ENCODE measurements at places on chromosomes 4 and X. TPM values are rescaled to one million over a fixed set of nuclear protein-coding genes. Genes with fewer than 3 reads are reported as not detected.

The GPR173 gene
- 3.5 TPM for polyA plus RNA-seq

The UGT2B15 gene
- 94.3 TPM for polyA plus RNA-seq

The TRPC3 gene
- not detected for polyA plus RNA-seq

- no peaks in the 10 kb centered on the region for H3K27me3 ChIP-seq
- DNase-seq, result no peak
- no peaks in the 10 kb centered on the region for H3K36me3 ChIP-seq
Observed at GRCh38 chr4:180261346-180261745, 1981.9 kb upstream of the TENM3 start.

DNA sequence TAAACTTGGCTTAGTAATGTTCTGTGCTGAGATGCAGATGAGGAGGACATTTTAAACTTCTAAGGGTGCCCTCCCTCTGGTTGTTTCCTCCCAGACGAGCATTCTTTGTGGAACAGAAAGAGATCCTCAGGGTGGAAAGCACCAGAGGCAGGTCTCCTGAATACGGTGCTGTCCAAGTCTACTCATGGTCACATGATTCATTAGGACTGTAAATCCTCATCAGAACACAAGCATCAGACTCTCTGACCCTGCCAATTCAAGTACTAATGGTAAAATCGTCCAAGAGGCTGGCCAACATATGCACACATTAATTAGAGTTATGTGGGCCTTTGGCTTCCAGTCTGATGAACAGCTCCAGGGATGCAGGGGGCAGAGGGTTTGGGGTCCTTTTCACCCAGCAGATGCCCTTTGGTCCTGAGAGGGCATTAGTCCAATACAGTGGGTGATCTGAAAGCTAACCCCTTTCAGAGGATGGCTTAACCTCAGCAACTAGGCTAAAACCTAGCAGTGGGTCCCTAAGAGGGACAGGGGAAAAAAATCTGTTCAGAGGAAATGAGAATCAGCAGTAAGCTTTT is 18.2 kb downstream of the HAND2 start:
- H3K4me1 ChIP-seq, result no peaks in the 10 kb centered on the region
- no peak for DNase-seq
- no peaks in the 10 kb centered on the region for H3K36me3 ChIP-seq

The SMIM31 gene
- 16.7 TPM for polyA plus RNA-seq

The GPR34 gene
- 0.45 TPM for polyA plus RNA-seq

GRCh38 chr4:153728660-153729059 is 31.2 kb downstream of the RNF175 start:
- no peaks in the 10 kb centered on the region for H3K4me1 ChIP-seq
- H3K4me3 ChIP-seq, result no peak overlapping the region
- DNase-seq, result no peak
- no peaks in the 10 kb centered on the region for H3K36me3 ChIP-seq
- H3K27me3 ChIP-seq, result no peaks in the 10 kb centered on the region
- H3K27ac ChIP-seq, result no peak overlapping the region

GRCh38 chrX:97705936-97706335 is 822.2 kb downstream of the RPA4 start:
- H3K4me3 ChIP-seq, result no peak overlapping the region
- H3K4me1 ChIP-seq, result no peaks in the 10 kb centered on the region
- DNase-seq, result no peak

DNA sequence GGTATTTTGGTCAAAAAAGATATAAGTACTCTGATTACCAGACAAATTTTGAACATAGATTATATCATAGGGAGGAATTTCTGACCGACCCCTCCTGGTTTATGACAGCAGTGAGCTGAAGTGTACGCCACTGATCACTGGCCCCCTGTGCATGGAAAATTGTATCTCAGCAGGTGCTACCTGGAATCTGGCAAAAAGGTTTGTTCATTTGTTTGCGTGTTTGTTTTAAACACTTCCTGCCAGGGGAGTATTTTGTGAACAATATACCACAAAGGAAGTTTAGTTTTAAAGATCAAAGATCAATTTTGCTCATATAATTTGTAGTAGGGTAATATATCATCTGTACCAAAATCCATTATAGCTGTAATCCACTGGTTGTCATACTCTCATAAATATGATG is 219.7 kb upstream of the TENM3 start:
- no peak overlapping the region for H3K4me3 ChIP-seq
- H3K27ac ChIP-seq, result no peak overlapping the region
- no peak for DNase-seq
- H3K36me3 ChIP-seq, result no peaks in the 10 kb centered on the region
- no peaks in the 10 kb centered on the region for H3K4me1 ChIP-seq
- no peaks in the 10 kb centered on the region for H3K27me3 ChIP-seq

GRCh38 chr4:86890790-86891189 is 1.4 kb downstream of the C4orf36 start:
- H3K4me3 ChIP-seq, result no peak overlapping the region
- no peak overlapping the region for H3K27ac ChIP-seq
- H3K4me1 ChIP-seq, result no peaks in the 10 kb centered on the region
- DNase-seq, result no peak
- no peaks in the 10 kb centered on the region for H3K27me3 ChIP-seq
- no peaks in the 10 kb centered on the region for H3K36me3 ChIP-seq

DNA sequence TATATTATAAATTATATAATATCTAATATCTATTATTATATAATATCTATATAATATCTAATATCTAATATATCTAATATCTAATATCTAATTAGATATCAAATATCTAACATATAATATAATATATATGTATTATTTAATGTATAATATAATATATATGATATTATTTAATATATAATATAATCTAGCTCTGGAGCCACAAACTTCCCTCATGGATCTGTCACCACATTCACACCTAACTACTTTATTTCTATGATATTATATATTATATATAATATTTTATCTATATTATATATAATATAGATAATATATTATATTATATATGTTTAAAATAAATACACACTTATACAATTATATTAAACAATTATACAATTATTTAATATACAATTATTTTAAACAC is 667.5 kb downstream of the KCTD8 start:
- H3K36me3 ChIP-seq, result no peaks in the 10 kb centered on the region
- no peak overlapping the region for H3K27ac ChIP-seq
- no peaks in the 10 kb centered on the region for H3K27me3 ChIP-seq
- no peak for DNase-seq
- no peak overlapping the region for H3K4me3 ChIP-seq
- no peaks in the 10 kb centered on the region for H3K4me1 ChIP-seq

DNA sequence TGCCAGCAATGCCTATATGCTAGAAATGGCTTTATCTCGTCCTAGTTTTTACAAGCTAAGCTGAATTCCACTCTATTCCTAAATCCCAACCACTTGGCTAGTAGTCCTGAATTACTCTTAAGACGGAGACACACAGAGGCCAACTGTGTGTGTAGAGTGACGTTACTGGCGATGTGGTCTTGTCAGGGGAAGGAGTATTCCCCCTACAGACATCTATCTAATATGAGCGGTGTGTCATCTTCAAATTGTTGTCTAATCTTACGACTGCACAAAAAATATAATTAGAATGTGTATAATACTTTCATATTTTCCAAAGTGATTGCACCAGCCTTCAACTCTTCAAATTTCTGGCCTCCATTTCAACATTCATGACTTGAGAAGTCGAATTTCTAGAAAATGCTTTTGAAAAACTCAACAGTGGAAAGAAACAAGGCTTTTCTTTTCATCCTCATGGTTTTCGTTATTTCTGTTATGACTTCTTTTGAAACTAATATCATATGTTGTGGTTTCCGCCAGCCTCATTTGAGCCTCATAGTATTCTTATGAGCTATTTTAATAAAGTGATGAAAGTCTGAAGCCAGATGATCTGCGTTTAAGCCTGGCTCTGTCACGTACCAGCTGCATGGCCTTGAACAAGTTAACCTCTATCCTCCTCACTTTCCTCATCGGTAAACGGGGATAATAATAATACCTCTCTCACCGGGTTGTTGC is 132.3 kb downstream of the SOWAHB start:
- H3K27me3 ChIP-seq, result no peaks in the 10 kb centered on the region
- no peak overlapping the region for H3K27ac ChIP-seq
- DNase-seq, result no peak
- H3K36me3 ChIP-seq, result peaks cover 10% of the 10 kb centered on the region
- no peak overlapping the region for H3K4me3 ChIP-seq
- H3K4me1 ChIP-seq, result no peaks in the 10 kb centered on the region

GRCh38 chr4:26023203-26023972 is 109.4 kb downstream of the SMIM20 start:
- no peaks in the 10 kb centered on the region for H3K36me3 ChIP-seq
- H3K27ac ChIP-seq, result peak overlapping the region; percentile 9
- no peaks in the 10 kb centered on the region for H3K4me1 ChIP-seq
- peaks cover 21% of the 10 kb centered on the region for H3K27me3 ChIP-seq
- no peak overlapping the region for H3K4me3 ChIP-seq

- DNase-seq, result no peak
- no peak overlapping the region for H3K4me3 ChIP-seq
- no peaks in the 10 kb centered on the region for H3K36me3 ChIP-seq
- no peaks in the 10 kb centered on the region for H3K4me1 ChIP-seq
Observed at GRCh38 chr4:20288047-20288650, 36.4 kb downstream of the SLIT2 start.

GRCh38 chr4:122633211-122633610 is 12.3 kb upstream of the IL21 start:
- H3K4me3 ChIP-seq, result no peak overlapping the region
- H3K36me3 ChIP-seq, result no peaks in the 10 kb centered on the region
- H3K4me1 ChIP-seq, result no peaks in the 10 kb centered on the region
- peak; percentile 7 for DNase-seq

DNA sequence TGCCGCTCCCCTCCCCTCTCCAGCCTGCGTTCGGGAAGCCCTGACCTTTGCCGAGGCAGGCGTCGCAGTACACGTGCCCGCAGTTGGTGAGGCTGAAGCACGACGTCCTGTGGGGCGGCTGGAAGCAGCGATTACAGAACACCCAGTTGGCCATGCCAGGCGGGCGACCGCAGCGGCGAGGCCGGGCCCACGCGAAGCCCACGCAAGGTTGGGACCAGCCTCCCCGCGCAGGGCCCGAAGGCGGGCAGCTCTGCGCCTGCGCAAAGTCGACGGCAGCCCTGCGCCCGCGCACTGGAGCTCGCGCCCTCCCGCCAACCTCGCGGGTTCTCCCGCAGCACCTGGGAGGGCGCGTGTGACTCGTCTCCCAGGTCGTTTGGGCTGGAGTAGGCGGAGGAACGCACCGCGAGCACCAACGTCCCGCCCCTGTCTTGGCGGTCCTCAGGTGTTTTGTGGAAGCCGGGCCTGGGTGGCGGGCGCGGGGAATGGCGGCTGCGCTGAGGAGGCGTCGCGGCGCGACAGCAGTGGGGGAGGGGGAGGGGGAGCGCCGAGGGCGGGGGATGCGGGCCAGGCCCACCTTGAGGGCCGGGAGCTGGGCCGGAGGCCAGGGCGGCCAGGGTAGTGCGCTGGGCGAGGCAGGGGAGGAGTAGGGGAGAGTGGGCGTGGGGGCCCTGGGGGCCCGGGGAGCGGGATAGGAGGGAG is at the start of gene RNF212:
Gene RNF212, minus strand, starts transcription at position 254 of the 699 bp plus-strand sequence. Its CDS starts 100 bp downstream, at position 154.
- DNase-seq, result no peak
- no peaks in the 10 kb centered on the region for H3K4me1 ChIP-seq
- H3K27me3 ChIP-seq, result peaks cover 12% of the 10 kb centered on the region
- H3K27ac ChIP-seq, result no peak within 1 kb of the TSS
- no peaks in the 10 kb centered on the region for H3K36me3 ChIP-seq
- peak within 1 kb of the TSS; percentile 27 for H3K4me3 ChIP-seq

The PNMA6F gene
- polyA plus RNA-seq, result not detected

GRCh38 chr4:17189401-17189720 is 290.9 kb upstream of the LDB2 start:
- no peaks in the 10 kb centered on the region for H3K4me1 ChIP-seq
- peak; percentile 6 for DNase-seq
- H3K4me3 ChIP-seq, result no peak overlapping the region
- H3K27me3 ChIP-seq, result no peaks in the 10 kb centered on the region
- no peak overlapping the region for H3K27ac ChIP-seq
- H3K36me3 ChIP-seq, result no peaks in the 10 kb centered on the region

The PLAC1 gene
- polyA plus RNA-seq, result not detected

DNA sequence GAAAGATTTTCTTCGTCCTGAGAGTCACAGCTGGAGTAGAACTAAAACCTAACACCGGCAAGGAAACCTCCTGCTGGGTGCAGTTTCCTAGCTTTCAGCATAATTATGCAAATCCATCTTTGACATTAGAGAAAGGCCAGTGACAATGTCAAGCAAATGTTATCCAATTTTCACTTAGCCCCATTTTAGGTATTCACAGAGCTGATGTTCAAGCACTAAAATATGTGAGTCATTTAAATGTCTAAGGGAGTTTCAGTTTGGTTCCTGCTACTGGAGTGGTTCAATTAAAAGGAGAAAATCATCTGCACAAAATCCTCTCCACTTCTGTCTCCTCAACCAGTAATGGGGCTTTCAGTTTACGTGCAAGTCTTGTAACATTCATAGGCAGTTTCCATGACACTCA is 37.1 kb upstream of the AMOT start:
- DNase-seq, result no peak
- H3K27me3 ChIP-seq, result no peaks in the 10 kb centered on the region
- H3K4me3 ChIP-seq, result no peak overlapping the region
- peaks cover 4% of the 10 kb centered on the region for H3K4me1 ChIP-seq
- H3K27ac ChIP-seq, result no peak overlapping the region
- no peaks in the 10 kb centered on the region for H3K36me3 ChIP-seq

GRCh38 chrX:22300130-22300529 is 27.4 kb downstream of the CBLL2 start:
- H3K27ac ChIP-seq, result no peak overlapping the region
- H3K4me3 ChIP-seq, result no peak overlapping the region
- no peaks in the 10 kb centered on the region for H3K4me1 ChIP-seq

The CT45A10 gene
- not detected for polyA plus RNA-seq

- no peak overlapping the region for H3K4me3 ChIP-seq
- H3K27ac ChIP-seq, result no peak overlapping the region
- H3K36me3 ChIP-seq, result no peaks in the 10 kb centered on the region
- H3K27me3 ChIP-seq, result no peaks in the 10 kb centered on the region
Observed at GRCh38 chr4:139987502-139987850, 166.5 kb downstream of the MAML3 start.
